ENCODE measurements at places on chromosomes 12 and 14. TPM values are rescaled to one million over a fixed set of nuclear protein-coding genes. Genes with fewer than 3 reads are reported as not detected.
A peak's percentile ranks its signal among the peaks of the same experiment; 100 is the strongest.

DNA sequence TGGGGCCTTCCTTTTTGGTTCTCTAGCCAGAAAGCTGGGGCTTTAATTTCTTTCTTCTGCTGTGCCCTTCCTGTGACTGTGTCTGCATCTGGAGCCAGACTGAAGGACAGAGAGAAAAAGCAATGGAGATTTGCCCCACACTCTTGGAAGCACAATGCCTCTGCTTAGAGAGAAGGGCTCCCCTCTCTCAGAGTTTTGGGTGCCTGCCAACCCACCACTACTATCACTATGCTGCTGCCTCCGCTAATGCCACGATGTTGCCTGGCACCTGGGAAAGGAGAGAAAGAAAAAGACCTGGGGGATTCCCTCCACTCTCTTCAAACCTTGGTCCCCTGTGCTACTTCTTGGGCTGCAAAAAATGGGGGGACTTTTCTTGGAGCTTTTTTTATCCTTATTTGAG lies 52.6 kb downstream of the TMEM260 start:
- no peak overlapping the region for H3K4me3 ChIP-seq
- no peaks in the 10 kb centered on the region for H3K4me1 ChIP-seq
- no peak for DNase-seq
- no peaks in the 10 kb centered on the region for H3K27me3 ChIP-seq
- H3K36me3 ChIP-seq: no peaks in the 10 kb centered on the region
- no peak overlapping the region for H3K27ac ChIP-seq

Gene SDR9C7
- 11.0 TPM for total RNA-seq

GRCh38 chr12:78864870-78865463 lies 393 bp downstream of the SYT1 start:
- DNase-seq: no peak
- H3K27ac ChIP-seq: no peak overlapping the region
- H3K36me3 ChIP-seq: no peaks in the 10 kb centered on the region
- H3K4me1 ChIP-seq: no peaks in the 10 kb centered on the region
- H3K27me3 ChIP-seq: no peaks in the 10 kb centered on the region

- no peaks in the 10 kb centered on the region for H3K27me3 ChIP-seq
- no peaks in the 10 kb centered on the region for H3K4me1 ChIP-seq
- no peak overlapping the region for H3K27ac ChIP-seq
- no peaks in the 10 kb centered on the region for H3K36me3 ChIP-seq
Measured at GRCh38 chr12:57712701-57713100, 18.8 kb downstream of the OS9 start.

DNA sequence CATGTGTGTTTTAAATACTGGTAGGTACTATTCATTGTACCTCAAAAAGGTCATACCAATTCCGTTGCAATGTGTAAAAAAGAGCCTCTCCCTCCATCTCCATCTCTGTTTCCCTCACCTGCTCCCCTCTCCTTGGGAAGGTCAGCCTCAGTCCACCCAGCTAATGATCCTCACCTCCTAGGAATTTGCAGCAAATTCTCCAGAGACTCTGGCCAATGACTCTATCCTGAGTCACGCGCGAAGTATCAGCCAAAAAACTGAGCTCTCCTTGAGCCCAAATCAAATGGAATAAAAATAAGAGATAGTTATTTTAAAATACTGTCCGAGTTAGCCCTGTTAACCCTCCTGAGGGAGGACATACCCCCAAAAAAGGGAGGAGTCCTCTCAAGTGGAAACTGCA lies 148.4 kb downstream of the DPF3 start:
- H3K4me3 ChIP-seq: no peak overlapping the region
- DNase-seq: peak; percentile 20
- no peak overlapping the region for H3K27ac ChIP-seq
- H3K4me1 ChIP-seq: no peaks in the 10 kb centered on the region

Gene SMCO2
- total RNA-seq: not detected

DNA sequence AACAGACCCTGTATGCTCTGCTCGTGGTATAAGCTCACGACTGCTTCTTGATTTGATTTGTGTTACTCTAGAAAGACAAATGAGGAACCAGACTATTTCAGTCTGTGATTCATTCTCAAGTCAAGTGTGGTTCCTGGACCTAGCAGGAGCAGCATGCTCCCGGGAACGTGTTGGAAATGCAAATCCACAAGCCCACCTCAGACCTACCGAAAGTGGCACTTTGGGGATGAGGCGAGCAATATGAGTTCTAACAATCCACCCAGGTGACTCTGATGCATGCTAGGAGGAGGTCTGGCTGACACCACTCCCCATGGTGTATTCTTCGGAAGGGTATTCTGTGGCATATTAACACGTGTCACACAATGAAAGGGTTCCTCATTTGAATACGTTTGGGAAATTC lies 59.5 kb upstream of the TMX1 start:
- no peak overlapping the region for H3K4me3 ChIP-seq
- H3K27me3 ChIP-seq: no peaks in the 10 kb centered on the region
- H3K4me1 ChIP-seq: no peaks in the 10 kb centered on the region
- H3K27ac ChIP-seq: no peak overlapping the region
- no peak for DNase-seq
- no peaks in the 10 kb centered on the region for H3K36me3 ChIP-seq

DNA sequence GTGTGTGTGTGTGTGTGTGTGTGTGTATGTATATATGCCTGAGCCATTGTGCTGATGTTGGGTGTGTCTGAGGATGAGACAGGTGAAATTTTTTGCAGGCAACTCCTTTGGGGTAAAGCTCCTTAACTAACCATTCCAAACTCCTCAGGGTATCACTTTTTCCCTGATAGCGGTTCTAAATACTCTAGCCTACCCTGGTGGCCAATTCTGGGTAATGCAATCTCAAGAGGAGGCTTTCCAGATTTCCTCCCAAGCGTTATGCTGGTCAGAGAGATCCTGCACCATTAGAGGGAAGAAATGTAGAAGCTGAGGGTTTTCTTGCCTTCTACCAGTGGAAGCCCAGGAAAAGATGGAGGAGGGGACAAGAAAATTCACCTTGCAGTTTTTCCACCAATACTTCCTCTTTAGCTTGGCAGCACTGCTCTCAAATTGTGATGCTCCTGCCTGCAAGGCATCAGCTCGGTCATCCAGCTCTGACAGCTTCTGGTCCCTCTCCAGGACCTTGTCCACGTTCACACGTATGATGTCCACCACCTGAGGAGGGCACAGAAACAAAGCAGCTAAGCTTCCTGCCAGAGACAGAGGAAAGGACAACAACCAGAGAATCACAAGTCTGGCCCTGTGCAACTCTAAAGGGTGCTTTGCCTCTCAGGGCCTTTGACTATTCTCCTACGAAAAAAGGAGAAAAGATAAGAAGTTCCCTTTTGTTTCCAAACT lies 4.9 kb downstream of the VAMP1 start:
- no peak overlapping the region for H3K4me3 ChIP-seq
- peaks cover 45% of the 10 kb centered on the region for H3K4me1 ChIP-seq
- H3K27me3 ChIP-seq: no peaks in the 10 kb centered on the region
- DNase-seq: no peak
- H3K27ac ChIP-seq: no peak overlapping the region

GRCh38 chr12:73383584-73384222 lies 1111.5 kb downstream of the TRHDE start:
- DNase-seq: no peak
- H3K4me1 ChIP-seq: no peaks in the 10 kb centered on the region
- no peak overlapping the region for H3K4me3 ChIP-seq
- H3K36me3 ChIP-seq: no peaks in the 10 kb centered on the region
- H3K27me3 ChIP-seq: no peaks in the 10 kb centered on the region

- no peaks in the 10 kb centered on the region for H3K27me3 ChIP-seq
- H3K4me1 ChIP-seq: no peaks in the 10 kb centered on the region
- peak; percentile 54 for DNase-seq
Measured at GRCh38 chr12:131124487-131125280, 171.0 kb downstream of the ADGRD1 start.

Gene UBR7
- 34.4 TPM for total RNA-seq

DNA sequence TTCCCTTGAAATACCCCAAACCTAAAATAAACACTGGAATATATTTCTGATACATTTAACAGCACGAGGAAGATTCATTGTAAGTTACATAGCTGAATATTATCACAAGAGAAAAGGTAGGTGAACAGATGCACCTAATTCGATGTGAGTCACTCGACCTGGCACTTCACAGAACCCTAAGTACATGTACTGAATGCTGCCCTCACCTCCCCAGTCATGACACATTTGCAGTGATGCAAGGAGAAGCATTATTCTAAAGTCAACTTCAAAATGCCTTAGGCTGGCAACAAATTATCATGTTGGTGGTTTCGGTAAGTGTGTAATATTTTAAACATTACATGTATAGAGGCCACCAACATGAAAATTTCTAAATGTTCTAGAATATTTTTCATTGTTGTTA lies 35.2 kb upstream of the TMTC2 start:
- no peaks in the 10 kb centered on the region for H3K36me3 ChIP-seq
- no peak overlapping the region for H3K27ac ChIP-seq
- no peaks in the 10 kb centered on the region for H3K4me1 ChIP-seq

DNA sequence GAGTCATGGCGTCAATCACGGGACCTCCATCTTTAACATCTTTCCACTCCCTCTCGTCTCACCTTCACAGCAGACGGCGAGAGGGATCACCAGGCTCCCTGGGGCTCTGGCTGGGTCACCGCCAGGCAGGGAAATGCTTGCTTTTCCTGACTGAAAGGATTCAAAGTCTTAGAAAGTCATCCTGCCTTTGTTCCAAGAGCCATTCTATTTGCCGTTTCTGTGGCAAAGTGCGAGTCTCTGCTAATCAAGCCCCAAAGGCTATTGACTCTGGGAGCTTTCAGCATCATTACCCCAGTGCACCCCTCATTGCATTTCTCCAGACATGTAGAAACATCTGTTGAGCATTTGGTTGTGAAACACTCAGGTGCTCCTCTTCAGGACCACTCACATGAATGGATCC lies 69.6 kb downstream of the GSC start:
- H3K27me3 ChIP-seq: no peaks in the 10 kb centered on the region
- DNase-seq: no peak

Gene CAPZA3
- not detected for total RNA-seq

DNA sequence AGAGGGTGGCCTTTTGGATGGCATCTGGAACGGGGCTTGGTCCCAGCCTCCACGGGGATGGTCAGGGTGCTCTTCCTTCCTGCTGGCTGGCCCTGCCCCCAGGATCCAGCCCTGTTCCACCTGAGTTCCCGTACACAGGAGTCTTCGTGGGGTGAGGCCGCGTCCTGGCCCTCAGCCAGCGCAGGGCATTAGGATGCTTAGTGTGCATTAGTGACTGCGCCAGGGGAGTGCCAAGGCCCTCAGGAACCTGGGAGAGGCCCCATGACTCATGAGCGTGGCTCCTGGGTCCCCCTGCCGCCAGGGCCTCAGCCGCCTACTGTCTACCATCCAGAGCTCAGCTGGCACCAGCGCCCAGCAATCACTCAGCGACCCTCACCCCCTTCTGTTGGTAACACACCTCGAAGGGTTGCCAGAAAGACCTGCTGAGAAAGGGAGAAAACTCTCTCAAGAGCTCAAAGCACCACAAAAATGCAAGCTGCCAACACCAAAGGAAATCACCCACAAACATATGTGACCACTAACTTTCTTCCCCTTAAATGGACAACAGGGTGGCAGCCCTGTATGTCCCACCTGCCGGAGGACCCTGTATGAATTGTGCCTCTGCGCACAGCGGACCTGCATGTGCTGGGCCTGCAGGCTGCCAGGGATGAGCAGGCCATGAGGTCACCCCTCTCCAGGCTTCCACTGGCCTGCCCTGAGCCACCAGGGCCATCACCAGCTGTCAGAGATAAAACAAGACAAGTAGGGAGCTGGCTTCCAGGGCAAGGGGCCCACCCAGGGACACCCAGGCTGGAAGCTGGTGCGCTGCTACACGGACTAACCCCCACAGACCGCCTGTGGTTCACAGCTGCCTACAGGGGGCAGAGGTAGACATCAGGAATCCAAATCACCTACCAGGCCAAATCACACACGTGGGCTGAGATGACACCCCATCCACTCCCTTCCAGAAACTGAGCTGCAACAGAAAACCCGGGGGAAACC lies 28.7 kb downstream of the CCDC85C start:
- no peaks in the 10 kb centered on the region for H3K27me3 ChIP-seq
- no peak for DNase-seq
- peak overlapping the region; percentile 42 for H3K27ac ChIP-seq
- H3K4me1 ChIP-seq: peaks cover 94% of the 10 kb centered on the region

DNA sequence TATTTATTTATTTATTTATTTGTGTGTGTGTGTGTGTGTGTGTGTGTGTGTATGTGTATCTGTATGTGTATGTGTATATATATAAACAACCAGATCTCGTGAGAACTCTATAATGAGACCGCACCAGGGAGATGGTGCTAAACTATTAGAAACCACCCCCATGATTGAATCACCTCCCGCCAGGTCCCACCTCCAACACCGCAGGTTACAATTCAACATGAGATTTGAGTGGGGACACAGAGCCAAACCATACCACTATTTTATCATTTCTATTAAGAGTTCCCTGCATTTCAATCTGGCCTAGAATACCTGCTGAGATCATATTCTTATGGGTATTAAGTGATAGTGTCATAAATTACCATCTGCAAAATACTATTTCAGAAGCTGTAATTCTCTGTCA lies 243.8 kb upstream of the PLEKHG7 start:
- no peaks in the 10 kb centered on the region for H3K36me3 ChIP-seq
- no peak for DNase-seq
- H3K27me3 ChIP-seq: no peaks in the 10 kb centered on the region
- no peak overlapping the region for H3K27ac ChIP-seq
- H3K4me1 ChIP-seq: no peaks in the 10 kb centered on the region
- H3K4me3 ChIP-seq: no peak overlapping the region

DNA sequence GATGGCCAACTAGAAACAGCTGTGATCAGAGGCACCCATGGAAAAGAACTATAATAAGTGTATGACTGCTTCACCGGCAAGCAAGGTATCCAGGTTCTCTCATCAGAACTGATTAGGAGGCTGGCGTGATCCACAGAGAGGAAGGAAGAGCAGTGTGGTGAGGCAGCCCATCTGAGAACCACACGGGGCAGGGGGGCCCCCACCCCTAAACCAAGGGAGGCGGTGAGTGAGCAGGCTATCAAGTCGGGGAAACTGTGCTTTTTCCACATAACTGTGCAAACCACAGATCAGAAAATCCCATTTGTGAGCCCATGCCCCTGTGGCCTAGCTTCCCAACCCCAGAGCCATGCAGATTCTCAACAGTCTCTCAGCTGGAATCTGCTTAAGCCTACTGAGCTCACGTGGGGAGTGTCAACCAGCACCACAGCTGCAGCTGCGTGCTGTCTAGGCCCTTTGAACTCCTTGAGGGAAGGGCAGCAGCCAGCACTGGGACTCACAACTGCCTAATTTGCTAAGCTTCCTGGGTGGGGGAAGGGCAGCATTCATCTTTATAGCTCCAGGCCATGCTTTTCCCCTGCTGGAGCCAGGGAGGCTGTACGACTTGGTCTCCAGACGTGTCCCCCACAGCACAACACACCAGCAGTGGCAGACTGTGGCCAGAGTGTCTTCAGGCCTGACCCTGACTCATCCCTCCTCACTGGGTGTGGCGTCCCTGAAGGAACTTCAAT lies 444.4 kb upstream of the ATP2B1 start:
- H3K27ac ChIP-seq: no peak overlapping the region
- no peak for DNase-seq
- H3K36me3 ChIP-seq: no peaks in the 10 kb centered on the region
- H3K4me3 ChIP-seq: no peak overlapping the region
- no peaks in the 10 kb centered on the region for H3K27me3 ChIP-seq

GRCh38 chr14:77098529-77099353 lies 683 bp downstream of the CIPC start:
- H3K4me1 ChIP-seq: peaks cover 61% of the 10 kb centered on the region
- H3K36me3 ChIP-seq: no peaks in the 10 kb centered on the region
- peak overlapping the region; percentile 81 for H3K4me3 ChIP-seq

Gene SART3
- total RNA-seq: 44.2 TPM

Gene DHRS4
- 21.4 TPM for total RNA-seq

Gene ACSM4
- not detected for total RNA-seq
